Suppressor macrophage (primary cell): ENCODE measurements at places on chromosomes 2 and 18.
A peak's percentile ranks its signal among the peaks of the same experiment; 100 is the strongest.

GRCh38 chr2:63424329-63425078, 163.8 kb downstream of the WDPCP start:
- DNase-seq = peak; percentile 60

- peak; percentile 26 for DNase-seq
Observed at GRCh38 chr2:181876614-181877063, 14.9 kb upstream of the ITPRID2 start.

DNA sequence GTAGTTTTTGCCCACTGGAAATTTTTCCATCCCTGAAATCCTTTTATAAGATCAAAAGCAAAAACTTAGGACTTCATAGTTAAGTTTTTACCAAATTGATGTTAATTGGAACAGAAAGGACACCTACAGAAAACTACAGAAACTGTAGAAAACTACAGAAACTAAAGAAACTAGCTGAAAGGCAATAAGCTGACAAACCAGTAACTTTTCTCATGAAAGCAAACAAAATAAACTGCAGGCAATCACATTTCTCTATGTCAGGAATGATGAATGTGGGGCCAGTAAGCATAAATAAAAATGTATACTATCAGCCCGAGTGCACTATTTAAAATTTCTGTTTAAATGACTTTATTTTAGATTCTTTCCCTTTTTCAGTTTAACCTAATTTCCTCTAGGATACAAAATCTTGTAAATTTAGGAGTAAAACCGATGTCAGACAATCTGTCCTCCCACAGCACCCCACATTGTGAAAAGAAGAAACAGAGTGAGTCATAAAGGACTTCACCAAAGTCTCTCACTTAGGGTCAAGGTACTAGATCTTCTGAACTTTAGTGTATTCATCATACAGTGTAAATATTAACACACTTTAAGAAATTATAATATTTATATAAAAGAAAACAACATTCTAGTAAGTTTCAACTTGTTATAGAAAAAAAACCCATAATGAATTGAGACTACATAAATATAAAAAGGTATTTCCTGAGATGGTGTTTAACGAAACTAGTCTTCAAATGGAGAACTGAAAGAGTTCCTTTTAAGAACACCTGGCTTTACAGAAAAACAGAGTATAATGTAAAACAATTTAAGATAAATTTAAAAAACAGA, 46.6 kb downstream of the USP40 start:
- DNase-seq = no peak

- DNase-seq = no peak
Observed at GRCh38 chr18:9631814-9632496, 17.6 kb upstream of the PPP4R1 start.

GRCh38 chr2:127106991-127107621, at the start of gene BIN1:
BIN1 (minus strand) TSS chr2:127107154; CDS start chr2:127106943, 211 bp downstream.
- peak; percentile 94 for DNase-seq

GRCh38 chr2:223668302-223668998, 66.3 kb upstream of the SCG2 start:
- DNase-seq = no peak

DNA sequence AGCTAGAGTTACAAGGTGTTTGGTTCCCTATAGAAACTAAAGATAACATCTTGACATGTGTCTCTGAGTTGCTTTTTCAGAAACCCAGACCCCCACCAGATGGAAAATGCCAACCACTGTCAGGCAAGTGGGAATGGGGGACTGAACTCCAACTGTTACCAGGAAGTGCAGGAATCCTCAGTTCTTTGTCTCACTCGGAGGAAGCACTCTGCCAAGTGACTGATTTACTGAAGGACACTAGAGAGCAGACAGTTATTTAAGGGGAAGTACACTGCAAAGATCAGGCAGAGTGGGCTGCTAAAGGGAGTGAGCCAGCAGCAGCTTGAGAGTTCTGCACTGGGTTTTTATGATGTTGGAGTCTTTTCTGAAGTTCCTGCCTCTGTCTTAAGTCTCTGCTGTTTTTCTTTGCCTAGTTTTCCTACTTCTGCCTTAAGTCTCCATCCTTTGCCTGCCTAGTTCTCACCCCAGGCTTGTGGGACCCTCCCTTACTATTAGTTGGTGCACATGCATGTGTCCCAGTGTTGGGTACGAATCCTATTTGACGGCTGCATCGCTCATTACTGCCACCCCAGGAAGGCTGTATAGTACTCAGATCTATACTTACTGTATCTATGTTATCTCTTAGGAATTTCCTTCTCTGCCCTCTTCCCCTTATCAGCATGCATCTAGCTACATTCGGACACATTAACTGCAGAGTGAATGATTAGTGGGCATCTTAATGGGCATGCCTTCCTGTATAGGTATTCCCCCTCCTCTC, 97.1 kb downstream of the TEX51 start:
- no peak for DNase-seq

DNA sequence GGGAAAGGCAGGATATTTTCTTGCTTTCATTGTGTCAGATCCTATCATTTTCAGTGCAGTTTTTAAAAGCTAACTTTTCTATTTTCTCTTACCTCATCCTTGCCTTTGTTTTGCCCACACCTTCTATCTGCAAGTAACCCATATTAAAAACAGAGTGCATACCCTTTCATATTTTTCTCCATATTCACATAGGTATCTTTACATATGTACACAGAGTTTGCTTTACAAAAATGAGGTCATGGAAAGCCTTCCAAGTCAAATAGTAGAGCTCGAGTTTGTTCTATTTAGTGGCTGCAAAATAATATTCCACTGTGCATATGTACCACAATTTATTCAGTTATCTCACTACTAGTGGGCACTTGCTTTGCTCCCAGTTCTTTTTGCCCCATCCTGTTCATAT, 3.9 kb upstream of the DHRS9 start:
- DNase-seq = no peak

DNA sequence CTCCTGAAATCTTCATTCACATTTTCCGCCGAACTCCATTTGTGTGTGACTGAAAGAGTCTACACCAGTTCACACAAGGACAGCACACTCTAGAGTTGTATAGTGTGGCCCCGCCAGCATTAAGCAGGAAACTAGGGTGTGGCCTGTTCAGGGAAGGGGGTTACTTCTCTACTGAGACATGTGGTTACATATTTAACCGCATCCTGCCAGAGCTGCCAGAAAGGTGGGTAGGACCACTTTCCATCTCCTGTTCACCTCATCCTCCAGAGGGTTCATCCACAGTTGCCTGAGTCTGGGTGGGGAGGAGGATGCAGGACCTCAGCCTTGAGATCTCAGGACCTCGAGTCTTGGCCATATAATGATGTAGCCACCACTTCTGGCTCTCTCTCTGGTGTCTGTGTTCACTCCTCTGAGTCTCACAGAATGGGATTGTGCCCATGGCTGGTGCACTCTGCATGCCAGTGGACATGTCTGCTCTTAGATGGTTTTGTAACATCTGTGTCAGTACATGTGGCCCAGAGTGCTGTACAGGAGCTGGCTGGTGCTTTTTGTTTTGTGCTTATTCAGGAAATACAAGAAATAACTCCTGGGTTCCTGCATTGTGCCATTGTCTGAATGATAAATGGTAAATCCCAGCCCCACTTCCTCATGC, 7.7 kb upstream of the SP140L start:
- no peak for DNase-seq

GRCh38 chr2:173680574-173680973, 284.6 kb downstream of the SP3 start:
- DNase-seq = no peak

GRCh38 chr18:76255070-76255683, 239.9 kb downstream of the ZNF516 start:
- no peak for DNase-seq

DNA sequence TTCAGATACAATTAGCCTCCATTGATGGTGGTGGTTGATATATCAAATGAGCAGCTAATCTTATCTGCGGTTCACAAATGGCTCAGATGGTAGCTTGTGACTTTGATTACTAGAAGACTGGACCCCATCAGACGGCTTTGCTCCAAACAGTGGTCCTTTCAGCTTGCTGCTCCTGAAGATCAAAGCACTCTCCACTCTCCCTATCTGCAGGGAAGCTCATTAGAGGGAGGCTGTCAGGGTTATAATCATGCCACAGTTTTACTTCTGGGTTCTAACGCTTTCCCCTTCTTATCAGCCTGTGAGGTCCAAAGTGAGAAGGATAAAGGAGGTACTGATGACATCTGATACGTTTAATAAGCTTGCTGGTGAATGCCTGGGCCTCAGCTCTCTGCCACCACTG, 247.1 kb upstream of the NT5C1B start:
- DNase-seq = no peak

- DNase-seq = peak; percentile 35
Observed at GRCh38 chr2:238387332-238387731, 39.4 kb upstream of the ASB1 start.

GRCh38 chr2:179861027-179861415, 391 bp downstream of the ZNF385B start:
- no peak for DNase-seq

- no peak for DNase-seq
Observed at GRCh38 chr2:160510617-160511016, 17.0 kb upstream of the RBMS1 start.

GRCh38 chr2:115011721-115012120, 569.3 kb downstream of the DPP10 start:
- DNase-seq = no peak

- DNase-seq = no peak
Observed at GRCh38 chr2:223909001-223909741, 36.0 kb downstream of the WDFY1 start.

GRCh38 chr2:102082571-102083392, 59.8 kb upstream of the IL1R1 start:
- peak; percentile 91 for DNase-seq

DNA sequence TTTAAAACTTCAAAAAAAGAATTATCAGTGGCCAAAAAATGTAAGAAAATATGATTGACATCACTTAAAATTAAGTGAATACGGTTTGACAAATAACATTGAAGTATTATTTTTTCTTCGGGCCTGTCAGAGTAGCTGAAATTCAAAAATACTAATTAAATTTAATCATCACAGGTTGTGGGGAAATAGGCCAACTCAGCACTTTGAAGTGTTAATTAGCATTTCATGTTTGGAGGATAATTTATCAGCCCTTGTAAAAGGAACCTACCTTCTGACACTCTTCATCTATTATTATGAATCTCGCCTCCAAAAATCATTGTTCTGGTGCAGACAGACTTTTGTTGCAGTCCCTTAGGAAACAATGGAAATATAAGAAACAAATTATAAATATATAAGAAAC, 17.6 kb upstream of the OR6B3 start:
- DNase-seq = no peak

DNA sequence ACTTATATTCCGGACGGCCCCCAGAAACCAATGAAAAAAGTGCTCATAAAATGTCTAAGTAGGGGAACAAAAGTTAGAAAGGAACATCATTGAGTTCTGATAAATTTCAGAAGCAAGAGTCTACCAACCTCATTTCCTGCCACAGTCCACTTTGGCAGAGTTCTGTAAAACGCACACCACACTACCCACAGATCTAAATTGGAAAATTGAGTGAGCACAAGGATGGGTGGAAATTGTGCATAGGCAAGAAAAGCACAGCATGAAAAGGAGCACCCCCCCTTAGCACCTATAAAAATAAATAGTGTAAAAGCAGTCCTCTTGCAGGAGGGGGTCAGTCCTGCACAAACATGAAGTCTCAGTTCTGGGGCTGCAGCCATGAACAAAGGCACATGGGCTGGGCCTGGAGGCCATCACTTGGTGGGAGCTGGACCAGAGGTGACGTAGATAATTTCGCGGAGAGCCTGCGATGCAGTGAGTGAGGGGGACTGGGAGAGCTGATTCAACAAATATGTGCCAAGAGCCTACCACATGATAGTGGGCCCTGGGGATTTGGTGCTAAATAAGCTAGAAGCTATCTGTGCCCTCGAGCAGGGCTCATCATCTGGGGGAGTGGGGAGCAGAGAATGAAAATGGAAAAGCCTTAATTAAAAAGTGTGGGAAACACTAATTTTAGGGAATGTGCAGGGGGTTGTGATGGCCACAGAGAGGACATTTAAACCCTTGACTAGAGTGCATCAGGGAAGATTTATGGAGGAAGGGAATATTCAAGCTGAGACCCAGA, 48.9 kb upstream of the SPP2 start:
- no peak for DNase-seq

GRCh38 chr2:191385416-191386160, 140.4 kb downstream of the MYO1B start:
- DNase-seq = peak; percentile 82

- DNase-seq = peak; percentile 49
Observed at GRCh38 chr2:203824603-203825002, 43.0 kb upstream of the CTLA4 start.

DNA sequence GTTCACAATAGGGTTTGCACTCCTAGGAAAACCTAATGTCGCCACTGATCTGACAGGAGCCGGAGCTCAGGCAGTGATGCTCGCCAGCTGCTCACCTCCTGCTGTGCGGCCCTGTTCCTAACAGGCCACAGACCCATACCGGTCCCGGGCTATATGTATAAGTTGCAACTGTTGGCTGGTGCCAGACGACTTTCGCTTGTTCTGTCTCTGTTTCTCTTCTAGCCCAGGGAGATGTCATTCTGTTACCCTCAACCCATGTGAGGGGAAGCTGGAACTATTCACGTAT, 170.3 kb downstream of the BCL2 start:
- no peak for DNase-seq

- peak; percentile 78 for DNase-seq
Observed at GRCh38 chr2:46569061-46569560, 89.7 kb downstream of the TMEM247 start.

DNA sequence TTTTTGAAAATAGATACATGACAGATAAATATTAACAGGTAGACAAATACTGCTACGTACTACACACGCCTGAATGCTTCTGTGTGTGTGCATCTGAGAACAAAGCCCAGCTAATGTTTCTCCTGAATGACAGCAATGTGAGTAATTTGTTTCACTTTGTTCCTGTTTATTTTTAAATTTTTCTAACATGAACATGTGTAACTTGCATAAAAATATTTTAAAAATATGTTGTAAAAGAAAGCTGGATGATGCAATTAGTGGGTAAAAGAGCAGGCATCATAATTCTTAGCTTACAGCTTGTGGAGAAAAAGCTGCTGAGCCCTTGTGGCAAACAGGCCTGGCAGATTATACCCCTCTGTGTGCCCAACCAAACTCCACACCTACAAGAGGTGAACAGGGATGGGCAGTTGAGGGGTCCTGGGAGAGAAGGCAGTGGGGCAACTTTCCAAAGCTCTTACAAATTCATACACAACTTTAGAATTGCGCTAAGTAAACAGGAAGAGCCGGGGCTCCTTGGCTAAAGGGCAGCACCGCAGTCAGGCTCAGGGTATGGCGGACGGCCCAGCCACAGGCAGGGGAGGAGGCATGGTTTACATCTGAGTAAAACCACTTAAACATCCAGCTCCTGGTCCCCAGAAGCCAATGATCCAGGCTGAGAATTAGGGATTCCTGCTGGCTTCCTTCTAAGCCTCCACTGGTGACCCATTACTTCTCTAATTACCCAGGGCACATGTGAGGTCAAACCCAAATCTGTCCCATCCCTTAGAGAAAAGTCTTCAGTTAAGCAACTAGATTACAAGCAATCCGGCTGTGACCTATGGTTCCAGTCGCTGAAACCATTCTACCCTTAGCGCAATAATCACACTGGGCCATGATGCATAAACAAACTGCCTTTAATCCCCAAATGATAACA, 14.0 kb downstream of the PXDN start:
- DNase-seq = no peak

DNA sequence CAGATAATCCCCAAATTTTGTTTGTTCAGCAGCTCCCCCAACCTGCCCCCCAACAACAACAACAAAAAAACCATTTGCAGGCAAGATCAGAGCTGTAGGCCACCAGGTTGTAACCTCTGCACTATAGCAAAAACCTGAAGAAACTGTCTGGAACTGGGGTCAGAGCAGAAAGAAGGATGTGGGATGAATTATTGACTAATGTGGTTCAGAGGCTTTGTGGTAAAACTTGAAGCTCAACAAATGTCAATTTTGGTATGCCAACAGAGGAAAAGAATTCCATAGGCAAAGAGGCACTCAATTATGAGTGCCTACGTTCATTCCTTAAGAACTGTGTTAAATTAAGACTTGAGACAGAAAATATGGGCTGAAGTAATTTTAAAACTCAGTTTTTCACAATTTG, 255.1 kb downstream of the STK39 start:
- no peak for DNase-seq
